ENCODE measurements at places on chromosomes 2 and 18. TPM values are rescaled to one million over a fixed set of nuclear protein-coding genes. Genes with fewer than 3 reads are reported as not detected.

GRCh38 chr2:16911746-16912145, 246.1 kb upstream of the CYRIA start:
- no peaks in the 10 kb centered on the region for H3K27me3 ChIP-seq
- no peaks in the 10 kb centered on the region for H3K4me1 ChIP-seq
- no peak overlapping the region for H3K27ac ChIP-seq

- no peaks in the 10 kb centered on the region for H3K4me1 ChIP-seq
- DNase-seq = no peak
- H3K36me3 ChIP-seq = no peaks in the 10 kb centered on the region
- no peak overlapping the region for H3K27ac ChIP-seq
- no peak overlapping the region for H3K4me3 ChIP-seq
Measured at GRCh38 chr2:192480984-192481383, 286.3 kb upstream of the TMEFF2 start.

DNA sequence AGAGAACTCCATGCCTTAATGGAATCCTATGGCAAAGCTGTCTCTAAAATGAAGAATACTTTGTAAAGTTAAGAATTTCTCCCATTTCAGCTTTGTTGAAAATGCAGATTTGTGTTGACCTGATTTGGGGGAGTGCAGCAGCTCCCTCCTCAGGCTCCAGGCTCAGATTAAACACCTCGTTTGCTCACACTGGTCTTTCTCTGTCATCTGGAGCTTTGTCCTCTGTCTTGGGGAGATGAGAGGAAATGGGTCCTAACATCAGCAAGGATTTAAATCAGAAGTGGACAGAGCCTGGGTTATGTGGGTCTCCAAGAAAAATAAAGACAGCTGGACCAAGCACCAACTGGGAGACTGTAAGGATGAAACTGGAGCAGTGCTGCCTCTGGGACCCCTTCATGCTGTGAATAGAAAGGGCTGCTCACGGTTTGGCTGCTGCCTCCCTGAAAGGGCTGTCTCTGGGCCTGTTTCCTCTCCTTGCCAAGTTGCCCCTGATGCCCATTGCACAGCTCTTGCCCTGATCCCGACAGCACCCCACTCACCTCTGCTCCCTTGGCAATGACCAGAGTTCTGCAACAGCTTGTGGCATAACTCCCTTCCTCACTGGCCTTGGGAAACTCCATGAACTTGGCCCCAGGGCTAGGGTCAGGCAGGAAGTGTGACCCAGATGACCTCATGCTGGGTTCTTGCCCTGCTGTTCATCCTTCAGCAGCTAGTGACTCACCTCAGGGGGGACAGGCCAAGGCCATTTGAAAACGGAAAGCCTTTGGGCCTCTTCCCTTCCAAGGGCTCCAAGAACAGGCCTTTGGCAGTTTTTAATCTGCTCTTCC, 197.2 kb downstream of the CYP26B1 start:
- DNase-seq = peak; percentile 46
- no peaks in the 10 kb centered on the region for H3K4me1 ChIP-seq

GRCh38 chr2:35887146-35887545, 468.4 kb upstream of the CRIM1 start:
- H3K4me1 ChIP-seq = no peaks in the 10 kb centered on the region
- no peak overlapping the region for H3K4me3 ChIP-seq
- H3K36me3 ChIP-seq = no peaks in the 10 kb centered on the region
- H3K27me3 ChIP-seq = no peaks in the 10 kb centered on the region
- no peak overlapping the region for H3K27ac ChIP-seq
- no peak for DNase-seq

- no peak overlapping the region for H3K4me3 ChIP-seq
- H3K36me3 ChIP-seq = no peaks in the 10 kb centered on the region
- H3K4me1 ChIP-seq = peaks cover 66% of the 10 kb centered on the region
- peak; percentile 61 for DNase-seq
Measured at GRCh38 chr2:62216616-62217015, 20.7 kb downstream of the B3GNT2 start.

GRCh38 chr2:111983478-111984212, 71.4 kb upstream of the TMEM87B start:
- H3K4me3 ChIP-seq = no peak overlapping the region
- H3K27me3 ChIP-seq = no peaks in the 10 kb centered on the region
- peak; percentile 46 for DNase-seq
- H3K4me1 ChIP-seq = peaks cover 46% of the 10 kb centered on the region
- H3K36me3 ChIP-seq = no peaks in the 10 kb centered on the region

DNA sequence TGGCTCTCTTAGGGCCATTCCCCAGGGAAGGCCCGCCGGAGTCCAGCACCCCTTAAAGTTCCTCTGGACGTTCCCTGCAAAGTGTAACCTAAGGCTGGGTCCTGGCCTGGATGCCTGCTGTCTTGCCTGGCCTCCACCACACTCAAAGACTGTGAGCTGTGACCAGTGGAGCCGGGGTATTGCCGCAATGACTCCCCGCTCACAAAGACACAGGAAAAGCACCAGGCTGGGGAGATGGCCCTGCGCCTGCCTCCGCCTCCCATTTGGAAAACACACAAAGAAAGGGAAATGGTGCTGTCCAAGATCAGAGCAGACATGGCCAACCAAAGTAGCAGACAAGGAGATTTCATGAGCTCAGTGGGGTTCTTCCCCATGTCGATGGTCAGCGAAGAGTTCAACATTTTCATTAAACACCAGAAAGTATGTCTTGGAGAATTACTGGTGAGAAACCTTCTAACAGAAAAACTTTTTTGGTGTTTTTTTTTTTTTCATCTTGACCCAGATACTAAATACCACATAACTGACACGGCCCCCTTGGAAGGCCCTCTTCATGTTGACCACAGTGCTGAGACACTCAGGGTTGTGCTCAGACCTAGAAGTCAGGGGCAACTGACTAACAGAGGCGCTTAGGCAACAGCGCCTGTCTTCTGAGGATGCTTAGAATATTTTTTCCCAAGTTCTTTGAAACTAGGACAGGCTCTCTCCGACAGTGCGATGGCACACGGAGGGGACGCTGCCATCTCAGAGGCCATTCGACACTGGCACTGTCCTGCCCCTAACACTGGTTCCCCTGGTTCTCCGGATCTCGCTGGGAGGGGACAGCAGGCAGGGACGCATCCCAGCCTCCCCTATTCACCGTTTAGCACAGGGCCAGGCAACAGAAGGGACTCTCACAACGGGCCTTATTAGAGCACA, 226.4 kb upstream of the ID2 start:
- H3K36me3 ChIP-seq = no peaks in the 10 kb centered on the region
- no peak overlapping the region for H3K27ac ChIP-seq
- no peaks in the 10 kb centered on the region for H3K27me3 ChIP-seq

Gene EVA1A
- not detected for total RNA-seq

Gene CCDC150
- total RNA-seq = 0.55 TPM

DNA sequence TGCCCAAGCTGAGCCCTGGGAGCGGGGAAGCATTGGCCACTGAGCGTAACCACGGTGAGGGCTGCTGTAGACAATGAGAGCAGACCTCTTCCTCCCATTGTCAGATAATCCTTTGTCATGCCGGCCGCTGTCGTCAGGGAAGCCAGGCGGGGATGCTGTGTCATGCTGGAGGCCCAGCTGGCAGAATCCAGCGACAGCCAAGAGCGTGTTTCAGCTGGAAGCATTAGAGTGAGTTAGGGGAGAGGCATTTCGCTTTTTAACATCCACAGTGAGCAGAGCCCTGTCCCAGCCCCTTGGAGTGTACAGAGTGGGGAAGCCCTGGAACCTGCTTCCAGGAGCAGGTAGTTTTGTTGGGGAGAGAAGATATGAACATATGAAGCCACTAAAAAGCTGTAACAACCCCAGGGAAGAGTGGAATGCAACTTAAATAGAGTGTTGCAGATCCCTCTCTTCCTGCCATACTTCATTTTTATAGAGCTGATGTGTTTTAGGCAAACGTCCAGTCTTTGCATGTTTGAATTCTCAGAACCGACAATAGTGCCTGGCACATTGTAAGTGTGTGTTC, 7.0 kb downstream of the CTIF start:
- DNase-seq = peak; percentile 38
- no peaks in the 10 kb centered on the region for H3K27me3 ChIP-seq
- no peak overlapping the region for H3K27ac ChIP-seq
- H3K36me3 ChIP-seq = no peaks in the 10 kb centered on the region
- no peak overlapping the region for H3K4me3 ChIP-seq
- H3K4me1 ChIP-seq = peaks cover 73% of the 10 kb centered on the region

Gene REG3G
- total RNA-seq = not detected

Gene MTERF4
- total RNA-seq = 26.4 TPM

- DNase-seq = no peak
- H3K27ac ChIP-seq = no peak overlapping the region
- no peaks in the 10 kb centered on the region for H3K4me1 ChIP-seq
- no peak overlapping the region for H3K4me3 ChIP-seq
- H3K36me3 ChIP-seq = no peaks in the 10 kb centered on the region
Measured at GRCh38 chr2:157691695-157692094, 63.0 kb upstream of the ACVR1C start.

DNA sequence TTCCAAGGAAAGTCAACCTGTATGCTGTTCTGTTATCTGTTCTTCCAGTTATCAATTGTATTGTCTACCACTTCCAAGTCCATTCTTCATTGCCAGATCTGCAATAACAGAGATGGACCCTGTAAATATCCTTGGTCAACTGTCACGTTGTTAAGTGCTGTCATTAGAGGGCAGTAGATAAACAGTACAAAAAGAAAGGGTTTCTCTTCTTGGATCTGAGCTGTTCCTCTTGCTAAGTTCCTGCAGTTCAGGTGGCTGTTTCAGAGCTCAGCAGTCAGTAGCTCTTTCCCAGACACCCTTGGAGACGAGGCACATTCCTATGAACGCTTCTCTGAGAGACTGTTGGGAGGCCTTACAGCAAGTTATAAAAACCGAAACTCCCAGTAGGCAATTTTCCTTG, 957.1 kb upstream of the CHAC2 start:
- no peaks in the 10 kb centered on the region for H3K27me3 ChIP-seq
- H3K36me3 ChIP-seq = no peaks in the 10 kb centered on the region
- no peak overlapping the region for H3K4me3 ChIP-seq

Gene SLC9A4
- not detected for total RNA-seq

Gene PSD4
- total RNA-seq = 104 TPM

Gene CHRNA1
- not detected for total RNA-seq

DNA sequence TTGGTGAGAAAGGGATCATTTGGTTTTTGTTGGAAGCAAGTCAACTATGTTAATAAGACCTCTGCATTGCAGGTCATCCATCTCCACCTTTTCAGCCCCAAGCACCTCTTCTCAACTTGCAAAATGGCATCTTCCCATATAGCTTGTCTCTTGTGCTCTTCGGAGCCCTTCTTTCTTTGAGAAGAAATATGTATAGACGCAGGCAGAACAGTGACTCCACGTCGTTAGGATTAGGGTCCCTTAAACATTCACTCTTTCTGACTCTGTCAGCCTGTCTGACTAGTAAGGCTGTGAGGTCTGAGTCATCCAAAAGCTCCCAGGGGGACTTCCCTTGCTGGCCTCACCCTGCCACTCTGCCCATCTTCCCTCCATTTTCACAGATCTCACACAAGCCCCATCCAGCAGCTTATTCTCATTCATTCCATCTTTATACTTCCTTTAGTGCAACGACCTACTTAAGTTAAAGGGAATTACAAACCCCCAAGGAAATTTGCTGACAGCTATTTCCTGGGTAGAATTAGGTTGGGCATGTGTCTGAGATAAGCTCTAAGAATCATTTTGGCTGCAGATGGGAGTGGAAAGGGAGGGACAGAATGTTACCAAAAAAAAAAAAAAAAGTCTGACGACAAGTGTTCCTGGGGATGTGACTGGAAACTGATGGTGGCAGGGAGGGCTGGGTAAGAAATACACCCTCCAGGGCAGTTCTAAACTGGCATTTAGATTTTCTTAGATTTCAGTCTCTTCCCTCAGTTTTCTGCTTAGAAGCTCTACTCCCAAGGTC, 37.7 kb upstream of the MEX3C start:
- H3K27me3 ChIP-seq = no peaks in the 10 kb centered on the region
- no peak for DNase-seq
- no peaks in the 10 kb centered on the region for H3K4me1 ChIP-seq
- H3K27ac ChIP-seq = no peak overlapping the region

DNA sequence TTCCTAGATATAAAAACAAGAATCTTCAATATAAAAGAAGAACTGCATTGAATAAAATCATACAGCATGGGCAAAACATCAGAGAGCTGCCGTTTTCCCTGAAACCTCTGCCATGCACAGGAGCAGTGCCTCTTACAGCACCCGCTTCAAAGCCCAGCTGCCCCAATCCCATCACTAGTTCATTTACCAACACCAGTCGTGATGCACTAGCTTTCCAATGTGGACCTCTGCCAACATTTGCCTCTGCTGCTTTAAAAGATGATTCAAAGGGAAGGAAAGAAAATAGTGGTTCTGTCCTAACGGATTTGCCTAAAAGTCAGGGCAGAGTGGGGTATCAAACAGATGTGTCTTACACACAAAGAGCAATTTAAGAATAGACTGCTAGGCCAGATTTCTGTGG, 43.4 kb upstream of the AP1S3 start:
- H3K27ac ChIP-seq = no peak overlapping the region
- H3K36me3 ChIP-seq = peaks cover 65% of the 10 kb centered on the region
- DNase-seq = no peak
- H3K4me1 ChIP-seq = no peaks in the 10 kb centered on the region

DNA sequence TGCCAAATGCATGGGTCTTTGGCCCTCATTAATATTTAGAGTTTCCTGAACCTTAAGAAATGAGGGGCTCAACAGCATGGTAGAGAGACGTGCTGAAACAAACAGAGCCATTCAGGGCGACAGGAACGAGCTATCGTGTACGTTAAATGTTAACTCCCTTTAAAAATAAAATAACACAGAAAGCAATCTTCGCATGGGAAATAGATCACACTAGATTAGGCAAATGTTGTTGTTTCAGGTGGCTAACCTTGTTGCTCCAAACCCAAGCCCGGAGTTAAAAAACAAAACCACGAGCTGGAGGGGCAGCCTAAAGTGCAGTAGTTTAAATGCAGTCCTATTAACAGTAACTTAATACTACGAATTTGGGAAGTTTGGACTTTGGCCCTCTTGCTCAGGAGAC, 177.4 kb upstream of the TRIB2 start:
- DNase-seq = no peak
- H3K27me3 ChIP-seq = no peaks in the 10 kb centered on the region
- H3K27ac ChIP-seq = no peak overlapping the region
- H3K36me3 ChIP-seq = no peaks in the 10 kb centered on the region

DNA sequence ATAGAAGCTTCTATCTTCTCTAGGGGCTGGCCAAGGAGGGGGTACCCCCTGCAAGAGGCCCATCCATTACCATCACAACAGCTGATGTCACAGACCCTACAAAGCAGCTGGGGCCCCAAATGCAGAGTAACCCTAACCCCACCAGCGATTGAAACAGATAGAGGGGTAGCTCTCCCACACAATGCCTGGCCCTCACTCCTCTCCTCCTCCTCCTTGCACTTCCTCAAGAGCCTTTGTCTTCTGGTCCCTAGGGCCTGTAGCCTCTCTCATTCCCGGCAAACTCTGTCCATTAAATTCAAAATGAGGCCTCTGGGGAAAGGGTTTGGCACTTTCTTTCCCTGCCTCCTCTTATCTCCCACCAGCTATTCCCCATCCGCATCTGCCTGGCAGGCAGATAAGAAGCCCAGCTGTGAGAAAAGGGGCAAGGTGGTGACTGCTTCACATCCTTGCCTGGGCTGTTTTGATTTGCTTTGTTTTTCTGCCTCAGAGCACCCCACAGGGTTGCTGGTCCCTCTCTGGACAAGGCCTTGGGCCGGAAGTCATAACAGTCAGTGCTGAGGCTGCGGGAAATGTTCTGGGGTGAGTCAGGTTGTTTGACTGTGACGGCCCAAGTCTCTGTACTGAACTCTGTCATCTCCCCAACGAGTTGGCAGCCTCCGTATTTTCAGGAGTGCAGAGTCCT, 26.1 kb upstream of the CYP26B1 start:
- H3K27ac ChIP-seq = no peak overlapping the region
- no peak overlapping the region for H3K4me3 ChIP-seq
- H3K36me3 ChIP-seq = no peaks in the 10 kb centered on the region
- no peaks in the 10 kb centered on the region for H3K27me3 ChIP-seq
- H3K4me1 ChIP-seq = no peaks in the 10 kb centered on the region
